ENCODE measurements at places on chromosomes 1 and 21.

GRCh38 chr1:175278734-175279116 is 86.1 kb upstream of the KIAA0040 start:
- DNase-seq = no peak

- DNase-seq = no peak
These were observed 11.5 kb downstream of the LRRN2 start for GRCh38 chr1:204673909-204674649.

- DNase-seq = no peak
These were observed 102.2 kb upstream of the GADD45A start for GRCh38 chr1:67582625-67583461.

- DNase-seq = no peak
These were observed 54.4 kb upstream of the B3GALNT2 start for GRCh38 chr1:235558621-235559169.

DNA sequence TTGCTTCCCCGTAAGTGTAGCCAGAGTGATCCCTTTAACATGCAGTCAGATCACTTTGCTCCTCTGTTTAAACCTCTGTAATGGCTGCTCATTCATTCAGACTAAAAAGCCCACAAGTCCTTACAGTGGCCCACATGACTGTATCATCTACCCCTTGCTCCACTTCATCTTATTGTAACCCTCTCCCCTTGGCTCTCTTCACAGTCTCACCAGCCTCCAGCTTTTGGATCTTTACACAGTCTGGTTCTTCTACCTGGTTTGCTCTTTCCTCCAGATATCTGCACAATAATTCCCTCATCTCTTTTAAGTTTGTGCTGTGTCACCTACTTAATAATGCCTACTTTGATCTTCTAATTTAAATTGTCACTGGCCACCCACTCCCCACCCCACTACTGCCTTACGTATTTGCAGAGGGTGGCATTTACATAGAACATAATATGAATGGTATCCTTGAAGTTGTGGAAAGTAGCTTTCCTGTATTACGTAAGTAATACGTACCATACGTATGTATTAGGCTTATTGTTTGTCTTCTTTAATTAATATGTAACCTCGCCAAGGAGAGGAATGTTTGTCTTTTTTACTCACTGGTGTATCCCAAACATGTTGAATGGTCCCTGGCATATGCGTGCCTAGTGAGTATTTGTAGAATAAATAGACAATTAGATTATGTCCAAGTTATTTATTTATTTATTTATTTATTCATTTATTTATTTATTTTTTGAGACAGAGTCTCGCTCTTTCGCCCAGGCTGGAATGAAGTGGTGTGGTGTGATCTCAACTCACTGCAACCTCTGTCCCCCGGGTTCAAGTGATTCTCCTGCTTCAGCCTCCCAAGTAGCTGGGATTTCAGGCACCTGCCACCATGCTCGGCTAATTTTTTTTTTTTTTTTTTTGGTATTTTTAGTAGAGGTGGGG is 48.6 kb downstream of the TSNAX start:
- DNase-seq = no peak

GRCh38 chr1:215005078-215005477 is 77.5 kb upstream of the KCNK2 start:
- DNase-seq = no peak

GRCh38 chr1:234970401-234970730 is 158.3 kb downstream of the TOMM20 start:
- peak; percentile 92 for DNase-seq

- DNase-seq = no peak
These were observed 382.1 kb downstream of the PTPRC start for GRCh38 chr1:199020904-199021303.

DNA sequence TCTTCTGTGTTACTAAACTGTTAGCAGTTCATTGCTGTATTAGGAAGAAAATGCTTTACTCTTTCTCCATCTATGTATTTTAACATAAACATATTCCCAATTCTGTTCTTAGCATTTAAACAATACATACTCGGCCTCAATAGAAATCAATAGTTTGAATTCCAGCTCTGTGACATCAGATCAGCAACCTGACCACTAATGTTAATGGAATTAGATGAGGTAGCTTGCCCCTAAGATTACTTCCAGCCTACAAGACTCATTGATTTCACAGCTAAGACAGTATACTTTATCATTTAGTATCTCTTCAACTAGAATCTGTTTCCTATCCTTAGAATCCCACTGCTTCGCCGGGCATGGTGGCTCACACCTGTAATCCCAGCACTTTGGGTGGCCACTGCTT is 38.9 kb downstream of the EPRS1 start:
- DNase-seq = no peak

DNA sequence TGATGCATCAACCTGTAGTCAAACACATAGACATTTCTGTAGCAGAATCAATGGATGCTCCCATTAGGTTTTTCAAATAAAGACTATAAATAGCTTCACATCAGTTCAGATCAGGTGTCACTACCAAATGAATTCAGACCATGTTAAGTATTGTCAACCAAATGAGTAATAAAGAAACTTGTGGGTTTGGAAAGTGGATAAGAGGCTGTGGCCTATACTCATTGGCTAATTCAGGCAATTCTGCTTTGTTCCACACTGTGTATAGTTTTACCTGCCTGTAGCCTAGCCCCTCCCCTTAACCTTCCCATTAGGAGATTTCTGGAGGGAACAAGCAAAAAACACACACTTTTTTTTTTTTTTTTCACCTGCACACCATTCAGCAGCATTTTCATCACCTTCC is 321.2 kb downstream of the HLX start:
- no peak for DNase-seq

DNA sequence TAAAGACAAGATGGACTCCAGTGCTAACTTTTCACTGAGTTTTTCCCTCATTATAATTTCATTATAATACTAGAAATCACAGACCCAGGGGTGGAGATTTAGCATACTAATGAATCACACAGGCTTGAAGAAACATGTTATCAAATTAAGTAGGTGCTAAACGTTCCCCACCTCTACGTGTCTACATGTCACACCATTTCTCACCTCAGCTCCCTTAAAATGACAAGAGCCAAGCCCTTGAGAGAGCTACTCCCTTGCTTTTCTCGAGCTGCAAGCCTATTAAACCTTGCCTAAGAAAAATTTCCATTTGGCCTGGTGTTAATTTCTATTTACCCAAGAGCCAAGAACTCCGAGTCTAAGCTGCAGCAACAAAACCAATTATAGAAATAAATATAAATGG is 396.3 kb upstream of the NEGR1 start:
- no peak for DNase-seq

DNA sequence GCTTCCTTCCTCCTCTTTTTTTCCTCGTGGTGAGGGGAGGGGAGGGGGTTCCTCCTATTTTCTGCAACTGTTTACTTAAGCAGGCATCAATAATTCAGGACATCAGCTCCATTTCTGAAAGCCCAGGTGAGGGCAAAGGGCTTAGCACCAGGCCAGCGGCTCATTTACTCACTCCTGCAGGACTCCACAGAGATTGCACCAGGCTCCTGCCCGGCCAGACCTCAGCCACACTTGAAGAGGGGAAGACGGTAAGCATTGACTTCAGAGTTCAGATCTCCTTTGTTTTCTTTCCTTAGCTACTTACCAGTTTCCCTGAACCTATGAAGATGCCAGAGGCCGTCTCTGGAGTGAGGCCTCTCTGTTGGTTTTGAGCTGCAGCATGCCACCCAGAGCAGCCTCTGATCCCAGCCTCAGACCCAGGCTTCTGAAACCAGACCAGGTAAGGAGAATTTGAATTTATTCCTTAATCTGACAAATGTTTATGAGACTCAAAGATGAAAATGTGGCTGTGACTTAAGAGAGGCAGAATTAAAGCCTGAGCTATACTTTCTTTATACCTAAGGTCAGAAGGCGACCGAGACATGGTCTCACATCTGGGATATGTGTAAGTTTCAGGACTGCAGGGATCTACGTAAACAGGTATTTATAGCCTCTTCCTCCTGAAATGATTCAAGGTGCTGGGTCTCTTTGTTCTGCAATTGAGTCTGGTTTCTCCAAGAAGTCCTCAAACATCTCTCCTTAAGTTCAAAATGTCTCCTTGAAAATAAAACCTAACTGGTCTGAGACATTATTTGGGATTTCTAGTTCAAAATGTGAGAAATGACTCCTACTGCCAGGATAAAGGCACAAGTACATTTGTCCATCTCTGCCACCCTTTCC is 272.5 kb upstream of the RUNX1 start:
- no peak for DNase-seq

DNA sequence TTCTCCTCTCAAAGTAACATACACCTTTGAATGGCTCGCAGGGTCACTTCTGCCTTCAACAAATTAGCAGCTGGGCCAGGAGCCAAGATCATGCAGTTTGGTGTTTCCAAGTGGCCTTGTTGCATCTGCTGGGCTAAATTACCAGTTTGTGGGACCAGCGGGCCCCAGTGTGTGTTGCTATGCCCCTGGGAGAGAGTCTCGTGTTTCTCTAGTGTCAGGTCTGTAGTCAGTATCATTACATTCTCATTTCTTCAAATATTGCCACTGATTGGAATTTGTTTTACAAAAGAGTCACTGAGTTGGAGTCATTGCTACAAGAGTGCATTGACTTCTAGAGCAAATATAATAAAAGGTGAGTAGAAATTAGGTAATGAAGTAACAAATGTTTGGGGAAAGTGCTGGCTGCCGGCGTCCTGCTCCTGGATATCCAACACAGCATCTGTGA is 35.5 kb downstream of the RHOU start:
- no peak for DNase-seq

GRCh38 chr1:117146072-117146471 is 24.5 kb upstream of the TRIM45 start:
- no peak for DNase-seq
